ENCODE measurements at places on chromosomes 1 and 21.
A peak's percentile ranks its signal among the peaks of the same experiment; 100 is the strongest.

DNA sequence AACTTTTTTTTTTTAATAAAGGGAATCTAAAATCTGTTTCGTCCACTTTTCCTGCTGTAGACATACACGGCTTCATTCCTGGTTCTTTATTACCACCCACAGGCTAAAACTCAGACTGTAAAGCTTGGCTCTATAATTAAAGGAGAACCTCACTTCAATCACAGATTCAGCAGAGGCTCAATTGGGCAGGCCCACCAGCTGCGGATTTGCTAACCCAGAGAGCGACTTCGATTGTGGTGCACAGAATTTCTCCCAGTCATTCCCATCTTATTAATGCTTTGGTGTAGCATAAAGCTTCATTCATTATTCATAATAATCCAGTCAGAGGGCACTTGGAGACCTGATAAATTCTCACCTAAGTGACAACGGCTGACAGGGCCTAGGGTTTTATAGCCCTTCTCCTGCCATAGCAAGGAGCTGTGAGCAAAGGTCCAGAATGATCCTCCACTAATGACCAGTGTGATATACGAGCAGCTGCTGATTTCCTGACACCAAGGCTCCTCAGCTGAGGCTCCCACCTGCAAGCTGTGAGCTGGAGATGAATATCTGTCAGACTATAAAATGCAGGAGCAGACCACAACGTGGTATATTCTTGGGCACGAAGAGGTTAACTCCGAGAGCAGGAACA is 149.0 kb downstream of the ATP6V1G3 start:
- DNase-seq = no peak

GRCh38 chr1:25977801-25978200 is 20.1 kb downstream of the PAFAH2 start:
- no peak for DNase-seq

GRCh38 chr1:3404301-3404700 is 50.2 kb upstream of the ARHGEF16 start:
- DNase-seq = no peak

DNA sequence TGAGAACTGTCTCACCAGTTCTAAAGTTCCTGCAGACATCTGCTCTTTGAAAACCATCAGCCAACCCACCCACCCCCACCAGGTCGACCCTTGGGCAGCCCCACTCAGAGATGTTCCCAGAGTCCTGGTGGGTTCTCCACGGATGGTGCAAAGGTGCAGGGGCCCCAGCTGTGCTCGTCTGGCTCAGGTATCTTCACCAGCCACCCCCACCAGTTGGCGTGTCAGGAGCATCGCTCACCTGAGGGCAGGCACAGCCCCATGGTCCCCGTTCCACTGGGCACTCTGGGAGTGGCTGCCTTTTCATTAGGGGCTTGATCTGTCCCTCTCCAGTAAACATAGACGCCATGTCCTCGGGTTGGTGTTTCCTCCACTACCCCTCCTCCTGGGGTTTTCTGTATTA is 70.5 kb downstream of the UMODL1 start:
- no peak for DNase-seq

DNA sequence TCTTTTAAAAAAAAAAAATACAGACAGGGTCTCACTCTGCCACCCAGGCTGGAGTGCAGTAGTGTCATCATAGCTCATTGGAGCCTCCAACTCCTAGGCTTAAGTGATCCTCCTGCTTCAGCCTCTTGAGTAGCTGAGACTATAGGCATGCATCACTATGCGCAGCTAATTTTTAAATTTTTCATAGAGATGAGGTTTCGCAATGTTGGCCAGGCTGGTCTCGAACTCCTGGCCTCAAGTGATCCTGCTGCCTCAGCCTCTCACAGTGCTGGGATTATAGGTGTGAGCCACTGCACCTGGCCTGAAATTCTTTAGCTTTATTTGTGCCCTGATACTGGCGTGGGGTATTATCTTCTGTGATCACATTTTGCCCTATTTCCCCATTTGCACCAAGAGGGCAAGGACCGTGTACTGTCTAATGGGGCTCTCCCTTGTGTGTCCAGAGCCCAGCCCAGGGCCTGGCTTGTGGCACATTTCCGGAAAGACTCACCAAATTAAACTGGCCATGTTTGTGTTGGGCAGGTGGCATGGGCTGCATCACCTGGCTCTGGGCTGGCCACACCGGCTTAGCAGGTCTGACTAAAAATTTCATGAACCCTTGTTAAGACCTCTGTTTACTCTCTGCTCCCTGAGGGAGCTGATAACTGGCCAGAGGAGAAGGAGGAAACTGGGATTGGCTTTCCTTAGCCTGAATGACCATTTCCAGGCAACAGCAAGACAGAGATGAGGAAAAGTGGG is 32.2 kb downstream of the TRIM62 start:
- DNase-seq = no peak

- DNase-seq = no peak
Observed at GRCh38 chr1:55428231-55428630, 213.1 kb upstream of the USP24 start.

DNA sequence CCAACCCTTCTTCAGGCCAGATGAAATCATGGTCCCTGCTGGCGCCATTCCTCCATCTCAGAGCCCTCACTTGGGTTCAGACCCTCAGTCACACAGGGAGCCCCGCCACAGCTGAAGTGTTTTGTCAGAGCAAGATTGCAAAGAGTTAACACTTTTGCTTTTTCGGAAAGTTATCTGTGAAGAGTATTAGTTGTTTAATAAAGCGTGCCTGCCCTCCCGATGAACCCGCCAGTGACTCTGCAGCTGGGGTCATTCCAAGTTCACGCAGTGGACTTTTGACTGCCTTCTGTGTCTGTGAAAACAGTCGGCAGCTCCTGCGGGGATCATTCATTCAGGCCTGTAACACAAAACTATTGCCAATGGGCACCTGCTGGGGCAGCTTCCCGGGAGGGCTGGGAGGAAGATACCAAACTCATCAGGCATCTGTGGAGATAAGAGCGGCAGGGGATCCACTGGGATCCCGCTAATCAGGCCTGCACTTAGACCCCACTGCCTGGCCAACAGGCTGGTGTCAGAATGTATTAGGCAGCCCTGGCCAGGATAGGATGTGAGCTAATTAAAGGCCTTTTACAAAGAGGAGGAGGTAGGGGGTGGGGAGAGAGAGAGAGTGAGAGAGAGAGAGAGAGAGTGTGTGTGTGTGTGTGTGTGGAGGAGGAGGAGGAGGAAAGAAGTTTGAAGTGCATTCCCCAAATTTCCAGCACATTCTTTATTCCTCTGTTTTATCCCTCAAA is 184.5 kb downstream of the DHRS3 start:
- no peak for DNase-seq

GRCh38 chr1:36359383-36359782 is 26.3 kb downstream of the STK40 start:
- DNase-seq = no peak

- DNase-seq = no peak
Observed at GRCh38 chr1:181208083-181208482, 119.6 kb downstream of the IER5 start.

DNA sequence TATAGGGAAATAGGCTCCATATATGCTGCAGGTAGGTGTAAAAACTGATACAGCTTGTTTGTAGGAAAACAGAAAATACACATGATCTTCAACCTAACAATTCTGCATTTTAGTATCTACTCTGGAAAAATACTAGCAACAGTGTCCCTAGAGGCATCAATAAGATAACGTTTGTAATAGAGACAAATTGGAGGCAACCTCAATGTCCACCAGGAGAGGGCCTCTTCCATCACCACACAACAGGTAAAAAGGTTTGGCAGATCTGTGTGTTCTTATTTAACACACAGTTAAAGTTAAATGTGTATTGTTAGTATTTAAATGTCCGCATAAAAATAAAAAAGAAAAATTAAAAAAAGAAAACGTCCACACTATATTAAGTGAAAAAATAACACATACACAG is 5.4 kb downstream of the EIF2D start:
- DNase-seq = no peak

- no peak for DNase-seq
Observed at GRCh38 chr1:112506306-112506705, 2.5 kb upstream of the WNT2B start.

DNA sequence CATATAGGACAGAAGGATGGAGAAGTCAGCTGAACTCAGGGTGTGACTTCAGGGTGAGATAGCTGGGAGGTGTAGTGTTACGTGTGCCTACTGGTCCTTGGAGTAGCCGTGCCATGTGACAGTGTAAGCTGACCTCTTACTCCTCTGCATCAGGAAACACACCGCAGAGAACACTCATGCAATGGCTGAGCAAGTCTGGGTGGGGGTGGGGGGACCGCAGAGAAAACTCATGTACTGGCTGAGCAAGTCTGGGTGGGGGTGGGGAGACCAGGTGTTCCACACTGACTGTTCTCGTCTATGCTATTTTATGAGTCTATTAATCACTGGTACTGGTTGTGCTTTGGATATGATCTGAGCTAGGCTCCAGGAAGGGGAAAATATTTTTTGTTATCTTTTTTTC is 233.1 kb downstream of the PAPPA2 start:
- DNase-seq = no peak

- DNase-seq = no peak
Observed at GRCh38 chr1:241976229-241976628, 18.7 kb downstream of the BECN2 start.

DNA sequence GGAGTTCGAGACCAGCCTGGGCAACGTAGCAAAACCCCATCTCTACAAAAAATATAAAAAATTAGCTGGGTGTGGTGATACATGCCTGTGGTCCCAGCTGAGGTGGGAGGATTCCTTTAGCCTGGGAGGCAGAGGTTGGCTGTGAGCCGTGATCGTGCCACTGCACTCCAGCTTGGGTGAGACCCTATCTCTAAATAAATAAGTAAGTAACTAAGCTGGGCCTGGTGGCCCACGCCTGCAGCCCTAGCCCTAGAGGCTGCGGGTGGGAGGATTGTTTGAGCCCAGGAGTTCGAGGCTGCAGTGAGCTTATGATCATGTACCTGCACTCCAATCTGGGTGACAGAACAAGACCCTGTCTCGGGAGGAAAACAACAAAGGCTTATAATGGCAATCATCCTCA is 4.6 kb downstream of the CLIC4 start:
- DNase-seq = no peak

GRCh38 chr1:9761855-9762254 is 61.9 kb downstream of the CLSTN1 start:
- no peak for DNase-seq

DNA sequence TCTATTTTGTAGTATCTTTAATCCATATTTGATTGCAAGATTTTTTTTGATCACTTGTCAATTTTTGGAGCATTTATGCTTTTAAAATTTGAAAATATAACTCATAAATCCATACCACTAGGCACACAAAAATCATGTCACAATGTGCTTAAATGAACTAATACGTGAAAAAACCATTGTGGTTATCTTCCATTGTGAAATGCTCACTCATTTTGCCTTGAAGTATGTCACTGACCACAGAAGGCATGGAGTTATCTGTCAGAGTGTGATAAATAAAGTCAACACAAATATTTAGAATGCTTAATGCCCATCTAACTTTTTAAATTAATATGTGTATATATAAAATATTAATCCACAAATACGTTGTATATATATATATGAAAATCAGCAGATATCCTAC is 347.2 kb downstream of the PTPRC start:
- DNase-seq = no peak

- no peak for DNase-seq
Observed at GRCh38 chr1:17984583-17984982, 123.0 kb upstream of the IGSF21 start.

GRCh38 chr21:42332557-42333317 is 17.5 kb upstream of the TFF3 start:
- DNase-seq = no peak

DNA sequence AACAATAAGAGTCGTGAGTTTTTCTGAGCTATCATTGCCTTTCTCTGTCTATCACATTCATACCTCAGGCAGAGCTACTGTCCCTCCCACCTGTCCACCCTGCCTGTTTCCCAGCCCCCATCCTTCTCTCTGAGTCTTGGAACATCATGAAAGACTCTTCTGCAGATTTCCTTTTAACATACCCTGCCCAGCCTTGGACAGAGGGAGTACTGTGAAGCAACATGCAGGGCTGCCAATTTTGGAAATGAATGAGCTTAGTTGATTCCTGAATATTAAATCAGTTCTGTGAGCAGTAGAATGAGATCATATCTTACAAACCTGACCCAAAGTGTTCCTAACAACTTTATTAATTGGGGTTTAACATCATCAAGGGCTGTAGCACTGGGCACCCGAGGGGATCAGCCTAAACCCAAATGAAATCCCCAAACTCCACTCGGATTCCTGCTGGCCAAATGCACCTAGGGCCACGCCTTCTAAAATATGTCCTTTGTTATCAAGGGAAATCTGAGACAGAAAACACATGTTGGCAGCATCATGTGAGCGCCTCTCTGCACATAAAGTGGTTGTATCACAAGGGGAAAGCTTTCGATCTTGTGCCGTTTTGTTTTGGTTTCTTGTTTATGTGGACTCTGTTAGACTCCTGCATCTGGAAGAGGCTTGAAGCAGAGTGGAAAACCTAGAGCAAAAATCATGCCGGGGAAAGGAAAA is 357.6 kb downstream of the KIF26B start:
- DNase-seq = peak; percentile 14

DNA sequence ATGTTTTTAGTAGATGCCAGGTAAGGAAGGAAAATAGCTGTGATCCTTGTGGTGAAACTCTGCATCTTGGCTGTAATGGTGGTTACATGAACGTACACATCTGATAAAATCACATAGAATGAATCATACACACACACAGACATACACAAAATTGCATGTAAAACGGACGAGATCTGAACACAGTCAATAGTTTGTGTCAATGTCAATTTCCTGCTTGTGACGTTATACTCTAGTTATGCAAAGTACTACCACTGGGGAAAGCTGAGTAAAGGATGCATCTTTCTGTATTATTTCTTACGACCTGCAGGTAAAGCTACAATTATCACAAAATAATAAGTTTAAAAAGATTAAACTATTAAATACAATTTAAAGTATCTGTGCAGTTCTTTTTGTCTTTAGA is 493.7 kb upstream of the ZP4 start:
- no peak for DNase-seq

GRCh38 chr1:58844176-58844575 is 60.3 kb upstream of the JUN start:
- no peak for DNase-seq

DNA sequence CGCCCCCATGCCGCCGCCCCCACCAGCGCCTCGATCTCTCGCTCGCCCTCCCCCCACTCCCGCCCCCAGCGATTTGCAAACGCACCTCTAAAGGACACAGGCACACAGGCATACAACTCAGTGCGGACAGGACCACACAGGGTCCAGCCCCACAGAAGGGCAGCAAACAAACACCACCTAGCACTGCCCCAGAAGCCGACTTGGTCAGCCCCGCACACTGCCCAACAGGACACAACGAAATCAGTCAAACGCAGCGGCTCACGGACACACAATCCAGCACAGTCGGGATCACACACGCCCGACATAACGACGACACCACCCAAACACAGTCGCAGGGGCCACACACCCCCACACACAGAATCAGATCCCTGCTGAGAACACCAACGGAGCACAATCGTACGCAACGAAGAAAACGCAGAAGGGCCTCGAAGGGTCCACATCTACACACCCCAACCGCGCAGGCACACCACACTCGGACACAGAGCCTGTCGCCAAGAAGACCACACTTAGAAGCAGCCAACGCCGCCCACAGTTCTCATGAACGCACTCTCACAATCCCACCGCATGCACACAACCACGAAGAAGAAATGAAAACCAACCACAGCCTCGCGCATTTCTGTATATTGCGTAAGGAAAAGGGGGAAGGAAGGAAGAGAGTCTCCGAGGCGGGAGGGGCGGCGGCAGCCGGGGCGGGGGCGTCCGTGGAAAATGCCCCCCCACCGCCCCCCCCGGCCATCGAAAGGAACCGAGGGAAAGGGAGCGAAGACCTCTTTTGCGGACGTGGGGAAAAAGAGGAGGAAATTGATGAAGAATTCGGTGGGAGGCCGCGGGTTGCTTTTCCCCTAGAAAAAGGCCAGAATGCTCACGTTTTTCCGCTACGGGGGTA is 481 bp downstream of the TAL1 start:
- DNase-seq = no peak
